ENCODE measurements at places on chromosomes 1 and 21.

- peak; percentile 52 for DNase-seq
These were observed 590.4 kb upstream of the PLXNA2 start for GRCh38 chr1:208834381-208835096.

DNA sequence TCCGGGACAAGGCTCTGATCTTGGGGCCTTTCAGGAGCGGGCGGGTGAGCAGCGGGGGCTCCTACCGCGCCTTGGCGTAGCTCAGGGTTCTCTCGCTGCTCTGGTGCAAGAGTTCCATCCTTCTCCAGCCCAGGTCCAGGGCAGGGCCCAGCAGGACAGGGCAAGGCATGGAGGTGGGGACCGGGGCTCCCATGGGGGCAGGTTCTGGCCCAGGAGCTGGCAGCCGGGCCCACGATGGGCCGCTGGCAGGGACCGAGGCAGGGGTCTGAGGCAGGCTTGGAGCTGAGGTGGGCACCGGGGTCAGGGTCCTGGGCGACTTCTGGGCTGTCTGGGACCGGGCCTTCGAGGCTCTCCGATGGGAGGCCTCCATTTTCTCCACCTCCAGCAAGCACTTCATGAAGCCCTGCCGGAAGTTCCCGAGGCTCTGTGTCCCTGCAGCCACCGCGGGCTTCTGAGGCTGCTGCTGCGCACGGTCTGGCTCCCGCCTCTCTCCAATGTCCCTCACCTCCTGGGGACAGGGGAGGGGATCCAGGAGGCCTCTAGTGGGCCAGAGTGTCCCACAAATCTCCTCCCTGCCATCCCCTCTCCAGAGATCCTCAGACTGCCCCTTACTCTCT is 27.6 kb downstream of the SPATA21 start:
- no peak for DNase-seq

DNA sequence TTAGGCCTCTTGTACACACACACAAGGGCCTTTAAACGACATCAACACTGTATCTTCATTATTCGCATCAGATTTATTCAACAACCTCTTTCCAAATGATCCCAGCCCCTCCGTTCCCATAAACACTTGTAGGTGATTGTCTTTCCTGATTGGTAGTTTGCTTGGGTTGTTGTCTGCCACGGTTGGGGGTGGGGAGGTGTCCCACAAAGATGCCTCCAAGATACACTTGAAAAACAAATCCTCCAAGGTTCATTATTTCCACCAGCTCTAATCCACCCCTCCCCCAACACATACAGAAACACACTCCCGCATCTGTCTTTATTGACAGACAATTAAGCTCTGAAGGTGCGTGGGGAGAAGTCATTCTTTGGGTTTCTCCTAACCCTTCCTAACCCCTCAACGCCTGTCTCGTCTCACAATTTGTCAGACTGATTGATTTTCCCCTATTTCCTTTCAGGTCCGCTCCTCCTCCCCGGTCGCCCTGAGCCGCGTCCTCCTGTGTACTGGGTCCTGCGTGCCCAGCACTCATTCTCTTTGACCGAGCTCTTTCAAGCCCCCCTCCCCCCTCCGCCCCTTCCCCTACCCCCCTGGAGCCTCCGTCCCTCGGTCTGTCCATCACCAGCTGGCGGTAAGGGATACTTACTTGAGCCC is 1.4 kb downstream of the WDR26 start:
- DNase-seq = peak; percentile 56

DNA sequence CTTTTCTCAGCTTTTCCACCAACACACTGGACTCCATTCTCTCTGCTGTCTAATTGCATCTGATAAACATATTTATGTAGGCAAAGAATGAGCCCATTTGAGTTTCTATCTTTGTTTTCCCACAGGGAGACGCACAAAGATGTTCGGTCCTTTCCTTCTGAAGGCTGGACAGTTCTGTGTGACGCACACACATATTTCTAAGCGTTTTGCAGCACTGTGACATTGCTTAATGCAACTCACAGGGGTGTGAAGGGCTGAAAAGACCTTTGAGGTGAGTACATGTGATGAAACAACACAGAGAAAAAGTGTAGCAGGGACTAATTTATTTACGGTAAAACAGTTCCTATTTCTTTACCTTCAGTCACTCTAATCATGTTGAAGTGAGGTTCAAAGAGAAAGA is 323.1 kb upstream of the RUNX1 start:
- DNase-seq = no peak

DNA sequence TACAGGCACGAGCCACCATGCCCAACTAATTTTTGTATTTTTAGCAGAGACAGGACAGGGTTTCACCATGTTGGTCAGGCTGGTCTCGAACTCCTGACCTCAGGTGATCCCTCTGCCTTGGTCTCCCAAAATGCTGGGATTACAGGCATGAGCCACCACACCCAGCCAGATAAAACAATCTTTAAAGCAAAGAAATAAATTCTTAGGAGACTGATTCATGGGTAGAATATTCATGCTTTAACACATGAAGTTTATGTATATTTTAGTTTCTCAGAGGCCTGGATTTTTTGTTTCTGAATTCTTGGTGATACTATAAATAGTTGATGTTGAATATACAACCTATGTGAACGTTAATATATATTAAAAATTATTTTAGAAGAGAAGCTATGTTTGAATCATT is 127.4 kb upstream of the KIAA1614 start:
- DNase-seq = peak; percentile 38

- DNase-seq = no peak
These were observed 21.1 kb downstream of the PROX1 start for GRCh38 chr1:214008791-214009422.

GRCh38 chr1:27609618-27610240 is 5.8 kb upstream of the AHDC1 start:
- DNase-seq = no peak

GRCh38 chr1:193402037-193402436 is 215.6 kb upstream of the B3GALT2 start:
- DNase-seq = no peak

DNA sequence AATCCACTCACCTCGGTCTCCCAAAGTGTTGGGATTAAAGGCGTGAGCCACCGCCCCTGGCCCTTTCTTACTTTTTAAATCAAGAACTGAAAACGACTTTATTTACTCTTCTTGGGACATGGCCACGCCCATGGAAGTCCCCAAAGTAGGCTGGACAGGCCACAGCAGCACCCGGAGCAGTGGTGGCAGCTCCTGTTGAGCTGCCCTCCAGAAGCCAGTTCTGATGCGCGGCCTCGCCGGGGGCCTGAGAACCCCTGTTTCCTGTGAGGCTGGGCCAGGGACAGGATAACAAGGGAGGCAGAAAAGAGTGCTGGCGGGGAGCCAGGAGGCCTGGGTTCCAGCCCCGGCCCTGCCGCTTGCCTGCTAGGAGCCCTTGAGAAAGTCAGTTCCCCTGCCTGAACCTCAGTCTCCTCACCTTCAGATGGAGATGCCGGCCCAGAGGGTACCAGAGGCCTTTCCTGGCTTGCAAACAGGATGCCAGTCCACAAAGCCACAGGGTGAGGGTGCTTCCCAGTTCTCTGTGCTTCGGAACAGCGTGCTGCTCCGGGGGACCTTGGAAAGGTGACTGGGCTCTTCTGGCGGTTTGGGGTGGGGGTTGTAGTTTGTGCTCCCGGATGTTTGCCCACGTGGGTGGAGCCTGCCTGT is 59.4 kb downstream of the RUNX3 start:
- DNase-seq = no peak

- DNase-seq = no peak
These were observed 36.0 kb upstream of the ATP2B4 start for GRCh38 chr1:203590603-203591002.

- DNase-seq = no peak
These were observed 22.5 kb downstream of the ITPKB start for GRCh38 chr1:226716577-226716976.

GRCh38 chr1:117967881-117968280 is 38.3 kb downstream of the WDR3 start:
- DNase-seq = peak; percentile 59

DNA sequence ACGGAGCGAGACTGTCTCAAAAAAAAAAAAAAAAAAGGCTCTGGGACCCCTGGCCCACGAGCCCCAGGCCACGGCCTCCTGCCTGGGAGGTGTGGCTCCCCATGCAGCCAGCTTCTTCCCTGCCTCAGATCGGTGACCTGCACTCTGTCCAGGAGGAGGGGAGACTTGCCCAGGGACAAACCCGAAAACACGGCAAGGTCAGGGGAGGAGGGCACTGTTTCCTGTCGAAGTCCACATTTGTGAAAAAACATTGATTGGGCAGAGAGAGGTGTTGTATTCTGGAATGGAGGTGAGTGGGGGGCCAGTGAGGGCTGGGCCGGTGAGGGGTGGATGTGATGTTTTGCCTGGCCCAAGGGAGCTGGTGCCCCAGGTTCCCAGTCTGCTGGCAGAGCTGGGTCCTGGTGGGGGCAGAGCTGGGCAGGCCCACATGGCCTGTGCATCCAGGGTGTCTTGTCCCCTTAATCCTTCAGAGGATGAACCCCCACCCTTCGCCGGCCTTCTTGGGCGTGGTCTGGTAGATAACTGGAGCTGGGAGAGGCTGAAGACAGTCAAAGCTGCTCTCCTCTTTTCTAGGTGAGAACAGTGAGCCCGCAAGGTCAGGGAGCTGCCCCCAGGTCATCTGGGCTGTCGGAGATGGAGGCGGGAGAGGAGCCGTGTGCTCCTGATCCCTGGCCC is 12.4 kb upstream of the FAAP20 start:
- DNase-seq = no peak

DNA sequence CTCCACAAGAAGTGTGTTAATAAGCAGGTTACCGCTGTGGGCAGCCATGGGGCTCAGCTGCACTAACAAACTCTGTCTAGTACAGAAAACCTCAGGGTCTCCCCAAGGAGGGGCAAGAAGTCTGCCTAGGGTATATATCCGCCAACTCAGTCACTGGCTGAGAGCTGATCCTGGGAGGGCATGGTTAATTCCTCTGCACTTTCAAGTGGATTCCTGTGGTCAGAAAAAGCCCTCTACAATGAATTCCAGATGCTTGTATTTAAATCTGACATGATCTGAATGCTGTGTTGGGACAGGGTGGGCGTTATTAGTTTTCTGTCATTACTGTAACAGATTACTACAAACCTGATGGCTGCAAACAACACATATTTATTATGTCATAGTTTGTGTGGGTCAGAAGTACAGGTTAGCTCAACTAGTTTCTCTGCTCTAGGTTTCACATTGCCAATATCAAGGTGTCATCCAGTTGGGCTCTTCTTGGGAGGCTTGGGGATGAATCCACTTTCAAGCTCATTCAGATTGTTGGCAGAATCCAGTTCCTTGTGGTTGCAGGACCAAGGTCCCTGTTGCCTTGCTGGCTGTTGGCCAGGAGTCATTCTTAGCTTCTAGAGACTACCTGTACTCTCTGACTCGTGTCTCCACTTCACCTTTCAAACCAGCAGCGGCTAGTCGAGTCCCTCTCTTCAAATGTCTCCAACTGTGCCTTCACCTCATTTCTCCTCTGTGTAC is 8.0 kb upstream of the SELE start:
- DNase-seq = peak; percentile 77

- no peak for DNase-seq
These were observed 163.5 kb downstream of the KCTD3 start for GRCh38 chr1:215730600-215730999.

GRCh38 chr1:245583081-245583480 is 428.3 kb downstream of the KIF26B start:
- no peak for DNase-seq

GRCh38 chr1:232045139-232045994 is 418.8 kb downstream of the DISC1 start:
- no peak for DNase-seq

DNA sequence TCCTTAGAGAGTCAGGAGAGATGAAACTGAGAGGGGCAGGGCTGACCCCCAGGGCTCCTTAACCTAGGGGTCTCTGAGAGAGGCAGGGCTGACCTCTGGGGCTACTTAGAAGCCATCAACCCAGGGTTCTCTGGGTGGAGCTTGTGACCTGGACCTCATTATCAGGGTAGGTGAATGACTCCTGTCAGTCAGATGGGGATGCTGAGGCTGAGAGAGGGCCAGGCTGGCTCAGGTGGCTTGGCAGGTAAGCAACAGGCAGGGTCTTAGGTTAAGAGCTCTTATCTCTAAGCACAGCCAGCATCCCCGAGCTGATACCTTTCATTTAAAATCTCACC is 160.9 kb downstream of the PTPRU start:
- DNase-seq = no peak

GRCh38 chr1:17673329-17674072 is 81.6 kb upstream of the ACTL8 start:
- DNase-seq = no peak

GRCh38 chr1:73998348-73998959 is 199.5 kb downstream of the LRRIQ3 start:
- peak; percentile 61 for DNase-seq
